ENCODE measurements at places on chromosomes 16 and 17.

DNA sequence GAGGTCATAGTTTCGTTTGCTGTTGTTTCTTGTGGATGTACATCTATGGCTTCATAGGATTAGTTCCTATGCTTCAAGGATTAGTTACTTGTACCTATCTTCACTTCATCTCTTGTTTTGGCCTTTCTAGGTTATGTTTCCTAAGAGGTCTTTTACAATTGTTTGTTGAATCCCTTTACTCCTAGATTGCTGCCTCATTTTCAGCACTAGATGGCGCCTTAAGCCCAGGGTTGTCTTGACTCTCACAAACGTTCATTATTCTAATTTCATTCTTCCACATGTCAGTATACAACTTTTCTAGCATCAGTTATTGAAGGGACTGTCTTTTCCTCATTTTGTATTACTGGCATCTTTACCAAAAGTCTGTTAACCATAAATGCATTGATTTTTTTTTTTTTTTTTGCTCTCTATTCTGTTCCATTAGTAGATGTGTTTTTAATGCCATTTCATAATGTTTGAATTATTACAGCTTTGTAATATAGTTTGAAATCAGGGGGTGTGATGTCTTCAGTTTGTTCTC lies 45.0 kb upstream of the NACA2 start:
- no peak for DNase-seq
- no peak overlapping the region for H3K27ac ChIP-seq
- no peaks in the 10 kb centered on the region for H3K27me3 ChIP-seq
- no peaks in the 10 kb centered on the region for H3K4me1 ChIP-seq

DNA sequence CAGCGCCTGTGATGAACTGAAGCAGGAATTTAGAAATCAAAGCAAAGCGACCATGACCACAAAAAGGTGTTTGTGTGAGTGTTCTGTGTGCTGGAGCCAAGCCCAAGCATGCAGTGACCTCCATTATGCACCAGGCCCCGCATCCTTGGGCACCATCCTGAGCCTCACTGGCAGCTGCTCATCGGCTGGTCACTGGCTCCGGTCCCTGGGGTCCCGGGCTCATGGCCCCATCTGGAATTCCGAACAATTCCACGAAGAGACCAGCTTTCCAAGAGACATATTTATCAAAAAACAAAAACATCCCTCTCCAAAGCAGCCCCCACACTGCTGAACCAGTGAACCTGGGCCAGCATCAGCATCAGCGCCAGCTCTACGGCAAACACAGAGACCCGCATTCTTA lies 15.2 kb upstream of the ZNF469 start:
- DNase-seq: no peak
- no peaks in the 10 kb centered on the region for H3K36me3 ChIP-seq
- no peak overlapping the region for H3K4me3 ChIP-seq
- H3K4me1 ChIP-seq: no peaks in the 10 kb centered on the region
- no peaks in the 10 kb centered on the region for H3K27me3 ChIP-seq
- H3K27ac ChIP-seq: no peak overlapping the region

DNA sequence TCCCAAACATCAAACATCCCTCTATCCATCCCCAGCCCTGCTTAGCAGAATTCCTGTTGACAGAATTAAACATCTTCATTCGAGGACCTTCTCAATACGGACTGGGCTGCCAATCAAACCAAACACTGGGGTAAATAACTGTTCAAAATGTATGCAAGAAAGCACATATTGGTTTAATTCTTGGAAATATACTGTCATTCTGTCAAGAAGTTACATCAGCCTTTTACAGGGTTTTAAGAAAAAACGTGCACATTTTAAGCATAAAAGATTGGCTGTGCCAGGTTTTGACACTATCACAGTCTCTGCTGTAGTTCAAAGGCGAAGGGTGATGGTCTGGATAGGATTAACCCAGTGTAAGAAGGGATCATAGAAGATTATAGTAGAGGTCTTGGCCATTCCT lies 25.1 kb upstream of the CCNF start:
- H3K4me1 ChIP-seq: no peaks in the 10 kb centered on the region
- H3K4me3 ChIP-seq: no peak overlapping the region
- H3K36me3 ChIP-seq: no peaks in the 10 kb centered on the region
- DNase-seq: no peak
- no peak overlapping the region for H3K27ac ChIP-seq
- no peaks in the 10 kb centered on the region for H3K27me3 ChIP-seq

- DNase-seq: no peak
- H3K27ac ChIP-seq: no peak overlapping the region
- peaks cover 4% of the 10 kb centered on the region for H3K36me3 ChIP-seq
- no peaks in the 10 kb centered on the region for H3K27me3 ChIP-seq
- H3K4me3 ChIP-seq: no peak overlapping the region
- H3K4me1 ChIP-seq: no peaks in the 10 kb centered on the region
Measured at GRCh38 chr16:3596101-3596861, 15.1 kb downstream of the SLX4 start.

DNA sequence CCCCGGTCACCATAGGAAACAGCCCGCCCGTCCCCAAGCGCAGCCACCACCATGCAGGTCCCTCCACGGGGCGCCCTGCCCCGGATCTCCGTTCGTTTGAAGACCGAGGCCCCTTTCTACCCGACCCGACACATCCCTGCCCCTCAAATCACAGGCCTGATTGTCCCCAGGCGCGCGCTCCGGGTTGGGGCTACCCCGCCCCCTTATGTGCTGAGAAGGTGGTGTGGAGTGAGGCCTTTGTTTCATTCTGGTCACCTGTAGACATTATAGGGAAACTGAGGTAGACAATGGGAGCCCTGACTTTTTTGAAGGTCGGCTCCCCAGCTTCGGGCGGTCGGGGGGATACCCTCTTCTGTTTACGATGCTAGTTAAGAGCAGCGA lies 763 bp upstream of the ACTG1 start:
- peak overlapping the region; percentile 100 for H3K27ac ChIP-seq
- peak overlapping the region; percentile 96 for H3K4me3 ChIP-seq
- peak; percentile 85 for DNase-seq
- H3K4me1 ChIP-seq: peaks cover 26% of the 10 kb centered on the region
- H3K27me3 ChIP-seq: no peaks in the 10 kb centered on the region

GRCh38 chr17:57565176-57565575 lies 179.9 kb downstream of the CCDC182 start:
- H3K27ac ChIP-seq: no peak overlapping the region
- no peaks in the 10 kb centered on the region for H3K36me3 ChIP-seq
- H3K4me3 ChIP-seq: no peak overlapping the region
- no peaks in the 10 kb centered on the region for H3K27me3 ChIP-seq
- no peaks in the 10 kb centered on the region for H3K4me1 ChIP-seq

- no peaks in the 10 kb centered on the region for H3K27me3 ChIP-seq
- no peaks in the 10 kb centered on the region for H3K36me3 ChIP-seq
- peak overlapping the region; percentile 45 for H3K4me3 ChIP-seq
- no peak for DNase-seq
Measured at GRCh38 chr17:39951924-39952679, 10.7 kb upstream of the GSDMA start.

DNA sequence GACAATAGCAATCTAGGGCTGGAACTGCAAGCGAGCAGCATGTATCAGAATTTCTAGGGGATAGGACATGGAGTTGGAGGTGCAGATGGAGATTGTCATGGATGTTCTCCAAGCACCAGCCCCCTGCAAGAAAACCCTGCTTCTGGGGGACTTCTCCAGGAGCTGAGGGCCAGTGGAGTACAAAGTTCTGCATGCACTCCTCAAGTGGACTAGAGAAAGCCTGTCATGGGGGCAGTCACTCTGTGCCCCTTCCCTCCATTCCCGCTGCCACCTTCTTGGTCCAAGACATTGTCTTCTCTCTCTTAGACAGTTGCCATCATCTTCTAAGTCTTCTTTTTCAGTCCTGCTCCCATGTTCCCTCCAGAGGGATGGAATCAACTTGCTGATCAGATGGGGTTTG lies 87.9 kb downstream of the AIPL1 start:
- H3K27ac ChIP-seq: no peak overlapping the region
- no peaks in the 10 kb centered on the region for H3K36me3 ChIP-seq
- H3K27me3 ChIP-seq: no peaks in the 10 kb centered on the region
- H3K4me1 ChIP-seq: no peaks in the 10 kb centered on the region
- H3K4me3 ChIP-seq: no peak overlapping the region
- no peak for DNase-seq

DNA sequence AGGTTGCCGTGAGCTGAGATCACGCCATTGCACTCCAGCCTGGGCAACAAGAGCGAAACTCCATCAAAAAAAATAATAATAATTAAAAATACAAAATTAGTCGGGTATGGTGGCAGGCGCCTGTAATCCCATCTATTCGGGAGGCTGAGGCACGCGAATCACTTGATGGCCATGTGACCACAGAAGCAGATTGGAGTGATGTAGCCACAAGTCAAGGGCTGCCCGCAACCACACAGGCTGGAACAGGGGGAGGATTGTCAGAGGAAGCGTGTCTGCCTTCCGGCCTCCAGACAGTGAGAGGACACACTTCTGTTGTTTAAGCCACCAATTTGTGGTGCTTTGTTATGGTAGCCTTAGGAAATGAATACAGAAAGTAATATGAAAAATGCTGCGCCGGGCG lies 11.8 kb upstream of the NAGS start:
- H3K27ac ChIP-seq: no peak overlapping the region
- no peaks in the 10 kb centered on the region for H3K36me3 ChIP-seq
- no peak overlapping the region for H3K4me3 ChIP-seq
- peaks cover 4% of the 10 kb centered on the region for H3K4me1 ChIP-seq
- H3K27me3 ChIP-seq: no peaks in the 10 kb centered on the region

DNA sequence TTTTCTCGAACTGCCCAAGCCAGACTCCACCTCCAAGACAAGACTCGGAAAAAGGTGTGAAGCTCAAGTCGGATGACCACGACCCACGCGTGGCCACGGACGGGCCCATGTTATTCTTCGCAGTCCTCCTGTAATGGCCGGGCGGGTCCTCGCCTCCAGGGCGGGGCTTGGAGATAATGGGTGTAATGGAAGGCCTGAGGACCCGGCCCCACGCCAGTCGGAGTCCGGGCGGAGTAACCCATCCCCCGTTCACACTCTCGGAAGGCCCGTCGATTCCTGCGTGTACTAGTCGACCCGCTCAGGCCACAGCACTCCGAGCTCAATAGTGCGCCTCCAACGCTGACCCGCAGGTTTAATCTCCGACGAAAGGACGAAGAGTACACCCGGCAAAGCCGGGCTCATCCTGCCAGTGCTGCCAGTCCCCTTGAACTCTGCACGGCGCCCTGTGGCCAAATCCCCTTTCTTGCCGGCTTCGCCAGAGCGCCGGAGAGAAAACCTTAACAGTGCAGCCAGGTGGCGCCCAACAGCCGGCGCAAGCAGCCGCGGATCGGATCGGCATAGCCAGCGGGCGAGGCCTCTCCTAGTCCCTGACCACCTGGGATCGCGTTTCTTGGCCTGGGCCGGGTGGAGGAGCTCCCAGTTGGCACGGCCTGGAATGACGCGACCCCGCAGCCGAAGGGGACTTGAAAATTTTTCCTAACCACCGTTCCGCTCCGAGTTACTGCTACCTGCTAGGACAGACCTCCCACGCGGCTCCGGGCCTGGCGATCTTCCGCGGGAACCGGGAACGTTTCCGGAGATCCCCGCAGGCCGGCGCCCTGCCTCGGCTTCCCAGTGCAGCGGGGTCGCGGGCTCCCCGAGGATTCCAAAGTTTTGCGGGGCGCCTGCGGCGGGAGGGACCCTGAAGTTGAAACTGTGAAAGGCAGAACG lies 762.0 kb downstream of the KCNJ18 start:
- H3K27ac ChIP-seq: no peak overlapping the region
- no peaks in the 10 kb centered on the region for H3K27me3 ChIP-seq
- DNase-seq: no peak
- H3K4me1 ChIP-seq: no peaks in the 10 kb centered on the region
- H3K4me3 ChIP-seq: no peak overlapping the region

DNA sequence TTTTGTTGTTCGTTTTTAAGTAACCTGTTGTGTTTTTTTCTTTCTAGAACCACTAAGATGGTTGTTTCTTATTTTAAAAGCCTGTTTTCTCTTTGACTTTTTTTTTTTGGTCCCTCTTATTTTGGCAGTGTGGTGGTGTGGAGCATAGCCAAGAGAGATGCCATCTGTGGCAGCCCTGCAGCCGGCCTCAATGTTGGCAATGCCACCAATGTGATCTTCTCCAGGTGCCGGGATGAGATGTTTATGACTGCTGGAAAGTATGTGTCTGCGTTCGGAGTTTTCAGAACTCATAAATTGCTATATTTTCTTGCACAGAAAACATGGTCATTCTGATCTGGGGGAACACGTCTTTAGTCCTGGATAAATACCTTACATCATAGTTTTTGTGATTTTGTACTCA lies 17.6 kb downstream of the CFAP52 start:
- no peaks in the 10 kb centered on the region for H3K36me3 ChIP-seq
- no peak overlapping the region for H3K4me3 ChIP-seq
- no peak overlapping the region for H3K27ac ChIP-seq
- no peaks in the 10 kb centered on the region for H3K4me1 ChIP-seq
- DNase-seq: no peak

GRCh38 chr17:3602499-3602898 lies 6.7 kb downstream of the TRPV1 start:
- no peaks in the 10 kb centered on the region for H3K4me1 ChIP-seq
- no peak for DNase-seq
- H3K27me3 ChIP-seq: no peaks in the 10 kb centered on the region
- no peak overlapping the region for H3K27ac ChIP-seq

DNA sequence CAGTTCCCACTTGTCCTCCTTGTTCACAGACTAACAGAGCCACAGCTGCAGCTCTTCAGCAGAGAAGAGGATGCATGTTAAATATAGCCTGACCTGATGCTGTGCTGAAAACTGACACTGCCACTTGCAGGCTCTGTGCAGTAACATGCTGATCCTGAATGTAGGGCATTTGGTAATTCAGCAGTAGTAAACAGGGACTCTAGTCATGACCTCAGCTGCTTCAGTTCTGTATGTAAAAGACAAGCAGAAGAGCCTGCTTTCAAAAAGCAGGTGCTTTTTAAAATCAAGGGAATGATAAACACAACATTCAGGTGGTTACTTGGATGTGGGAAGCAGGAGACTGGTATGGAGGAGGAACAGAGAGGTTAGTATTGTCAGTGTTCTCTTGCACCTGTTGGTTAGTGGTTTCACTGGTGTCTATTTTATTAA lies 33.8 kb downstream of the ESRP2 start:
- H3K4me3 ChIP-seq: no peak overlapping the region
- peaks cover 5% of the 10 kb centered on the region for H3K36me3 ChIP-seq

GRCh38 chr17:68094481-68095078 lies 59.0 kb downstream of the KPNA2 start:
- no peaks in the 10 kb centered on the region for H3K27me3 ChIP-seq
- no peak overlapping the region for H3K27ac ChIP-seq
- DNase-seq: no peak

- no peak for DNase-seq
- peaks cover 4% of the 10 kb centered on the region for H3K4me1 ChIP-seq
- H3K4me3 ChIP-seq: no peak overlapping the region
- no peak overlapping the region for H3K27ac ChIP-seq
Measured at GRCh38 chr17:39548494-39549225, 59.1 kb downstream of the NEUROD2 start.

DNA sequence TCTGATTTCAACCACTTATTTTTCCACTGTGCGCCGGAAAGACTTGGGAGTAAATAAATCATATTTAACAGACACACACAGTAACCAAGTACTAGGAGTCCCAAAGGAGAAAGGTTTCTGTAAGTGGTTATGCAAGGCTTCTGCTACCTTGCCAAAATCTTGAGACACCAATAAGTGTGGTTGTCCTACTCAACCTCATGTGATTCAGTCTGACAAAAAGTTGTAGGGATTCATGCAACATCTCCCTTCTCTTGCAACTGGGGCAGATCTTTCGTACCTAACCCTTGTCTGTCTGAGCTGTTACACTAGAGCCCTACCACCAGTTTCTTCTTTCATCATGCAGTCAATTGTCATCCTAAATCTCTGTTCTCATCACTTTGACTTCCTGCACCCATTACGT lies 69.9 kb upstream of the NUDT7 start:
- no peak for DNase-seq
- no peaks in the 10 kb centered on the region for H3K4me1 ChIP-seq
- H3K27ac ChIP-seq: no peak overlapping the region
- no peaks in the 10 kb centered on the region for H3K36me3 ChIP-seq
- H3K27me3 ChIP-seq: no peaks in the 10 kb centered on the region
- no peak overlapping the region for H3K4me3 ChIP-seq
